ENCODE measurements at places on chromosomes 3 and 15.
A peak's percentile ranks its signal among the peaks of the same experiment; 100 is the strongest.

DNA sequence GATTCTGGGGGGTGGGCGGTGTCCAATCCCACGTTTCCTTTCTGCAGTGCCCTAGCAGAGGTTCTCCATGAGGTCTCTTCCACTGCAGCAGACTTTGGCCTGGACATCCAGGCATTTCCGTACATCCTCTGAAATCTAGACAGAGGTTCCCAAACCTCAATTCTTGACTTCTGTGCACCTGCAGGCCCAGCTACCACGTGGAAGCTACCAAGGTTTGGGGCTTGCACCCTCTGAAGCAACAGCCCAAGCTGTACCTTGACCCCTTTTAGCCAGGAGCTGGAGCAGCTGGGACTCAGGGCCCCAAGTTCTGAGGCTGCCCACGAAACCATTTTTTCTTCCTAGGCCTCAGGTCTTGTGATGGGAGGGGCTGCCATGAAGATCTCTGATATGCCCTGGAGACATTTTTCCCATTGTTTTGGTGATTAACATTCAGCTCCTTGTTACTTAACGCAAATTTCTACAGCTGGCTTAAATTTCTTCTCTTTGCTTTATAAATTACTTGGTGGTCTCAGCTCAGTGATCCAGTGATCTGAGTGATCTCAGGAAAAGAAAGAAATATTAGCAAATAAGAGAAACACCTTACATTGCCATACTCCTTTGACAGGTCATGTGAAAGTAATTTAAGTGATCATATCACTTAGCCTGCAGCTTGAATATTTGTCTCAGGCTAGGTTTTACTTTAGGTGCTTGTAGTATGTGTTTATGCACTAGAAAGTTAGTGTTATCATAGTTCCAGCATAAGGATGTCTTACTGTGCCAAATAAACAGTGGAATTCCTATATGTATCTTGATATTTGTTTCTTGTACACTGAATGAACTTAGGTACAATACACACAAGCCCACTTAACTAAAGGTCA lies 3.0 kb downstream of the SNAP23 start:
- DNase-seq, result no peak

- DNase-seq, result peak; percentile 87
Measured at GRCh38 chr3:44104668-44105321, 136.9 kb upstream of the TOPAZ1 start.

DNA sequence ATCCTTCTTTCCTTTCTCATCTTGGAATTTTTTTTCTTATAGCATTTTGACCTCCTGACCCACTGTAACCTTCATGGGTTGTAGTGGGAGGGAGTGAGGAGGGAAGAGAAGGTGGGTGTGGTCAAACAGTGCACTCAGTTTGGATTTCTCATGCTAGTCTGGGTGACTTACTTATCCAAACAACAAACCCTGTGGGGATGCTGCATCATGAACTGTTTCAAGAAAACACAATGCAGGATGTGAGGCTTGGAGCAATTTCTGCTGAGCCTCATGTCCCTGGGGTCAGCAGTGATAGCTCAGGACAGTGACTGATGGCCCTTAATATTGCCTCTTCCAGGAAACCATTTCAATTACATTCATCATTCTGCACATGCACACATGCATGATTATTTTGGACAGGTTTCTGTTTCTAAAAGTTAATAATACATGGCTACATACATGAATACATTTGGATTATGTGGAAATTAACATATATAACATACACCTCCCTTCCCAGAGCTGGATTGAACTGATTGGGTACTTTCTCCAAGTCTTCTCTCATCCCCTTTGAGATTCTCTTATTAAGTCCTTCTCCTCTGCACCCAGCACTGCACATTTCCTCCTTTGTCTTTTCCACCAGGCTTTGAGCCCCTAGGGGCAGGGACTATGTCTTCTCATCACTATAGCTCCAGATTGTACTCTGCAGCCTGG lies 61.2 kb downstream of the ADAMTSL3 start:
- no peak for DNase-seq

- no peak for DNase-seq
Measured at GRCh38 chr15:80367661-80368060, 36.5 kb upstream of the ARNT2 start.

Data from SW480 (cell line).